ENCODE measurements at places on chromosomes 6 and 20.

DNA sequence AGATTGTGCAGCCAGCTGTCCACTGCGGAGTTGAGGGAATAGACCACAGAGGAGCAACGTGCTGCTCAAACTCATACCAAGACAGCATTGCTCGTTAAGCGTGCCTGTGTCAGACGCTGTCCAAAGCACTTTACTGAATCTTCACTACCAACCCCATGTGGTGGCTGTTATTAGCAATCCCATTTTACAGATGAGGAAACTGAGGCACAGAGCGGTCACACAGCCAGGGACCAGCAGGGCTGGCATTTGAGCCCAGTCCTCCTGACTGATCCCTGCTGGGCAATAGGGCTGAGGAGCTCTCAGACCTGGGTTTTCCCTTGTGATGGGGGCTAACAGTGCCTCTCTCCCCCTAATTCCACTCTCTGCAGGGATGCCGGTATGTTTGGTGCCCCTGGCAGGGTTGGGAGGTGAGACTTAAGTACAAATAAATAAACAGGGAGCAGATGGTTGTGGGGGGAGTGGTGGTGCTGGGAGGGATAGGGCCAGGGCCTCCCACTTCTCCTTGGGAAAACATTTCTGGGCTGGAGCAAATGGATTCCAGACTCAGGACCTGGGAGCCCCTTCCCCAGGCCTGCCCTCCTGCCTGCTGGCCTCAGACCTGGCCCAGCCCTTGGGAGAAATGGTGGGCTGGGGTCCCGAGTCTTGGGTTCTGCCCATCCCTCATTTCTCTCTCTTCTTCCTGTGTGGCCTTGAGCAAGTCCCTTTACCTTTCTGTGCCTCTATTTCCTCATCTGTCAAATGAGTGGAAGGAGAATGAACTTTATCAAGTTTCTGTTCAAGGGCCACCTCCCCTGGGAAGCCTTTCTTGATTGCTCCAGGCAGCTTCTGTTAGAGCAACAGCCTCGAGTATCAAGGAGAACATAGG lies 17.7 kb downstream of the SRXN1 start:
- no peak for DNase-seq

DNA sequence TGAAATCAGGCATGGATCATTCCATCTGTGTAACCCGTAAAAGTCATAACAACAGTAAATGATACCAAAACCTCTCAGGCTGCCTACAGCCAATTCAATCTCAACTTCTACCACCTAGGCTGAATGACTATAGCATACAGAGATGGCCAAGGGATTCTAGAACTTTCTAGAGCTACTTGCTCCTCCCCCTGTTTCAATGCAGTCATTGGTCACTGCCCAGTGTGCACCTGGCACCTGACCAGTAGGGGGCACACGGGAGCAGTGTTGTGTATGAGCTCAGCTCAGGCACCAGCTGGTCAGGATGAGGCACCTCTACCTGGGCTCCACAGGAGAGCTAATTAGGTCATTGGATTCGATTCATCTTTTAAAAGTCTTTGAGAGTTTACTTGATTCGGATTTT lies 86.2 kb downstream of the PLEKHG1 start:
- DNase-seq, result no peak

- DNase-seq, result no peak
These were observed 55.8 kb downstream of the SOBP start for GRCh38 chr6:107545763-107546162.

DNA sequence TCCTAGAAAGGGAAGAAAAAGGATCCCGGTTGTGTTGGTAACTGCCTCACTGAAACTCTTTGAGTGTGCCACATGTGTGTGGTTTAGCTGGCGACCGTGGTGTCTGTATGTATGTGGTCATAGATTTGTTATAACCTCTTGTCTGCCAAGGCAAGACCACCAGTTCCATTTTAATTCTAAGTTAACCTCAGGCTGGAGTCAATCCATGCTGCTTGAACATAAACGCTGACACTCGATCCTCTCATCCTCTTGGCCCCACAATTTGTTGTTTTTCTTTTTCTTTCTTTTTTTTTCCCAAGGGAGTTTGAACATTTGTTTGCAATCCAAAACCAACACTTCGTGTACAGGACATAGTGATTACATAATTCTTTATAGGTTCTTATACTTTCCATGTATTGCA lies 318.9 kb upstream of the JAG1 start:
- DNase-seq, result no peak

- DNase-seq, result no peak
These were observed 43.0 kb upstream of the KCNK16 start for GRCh38 chr6:39365281-39366074.

DNA sequence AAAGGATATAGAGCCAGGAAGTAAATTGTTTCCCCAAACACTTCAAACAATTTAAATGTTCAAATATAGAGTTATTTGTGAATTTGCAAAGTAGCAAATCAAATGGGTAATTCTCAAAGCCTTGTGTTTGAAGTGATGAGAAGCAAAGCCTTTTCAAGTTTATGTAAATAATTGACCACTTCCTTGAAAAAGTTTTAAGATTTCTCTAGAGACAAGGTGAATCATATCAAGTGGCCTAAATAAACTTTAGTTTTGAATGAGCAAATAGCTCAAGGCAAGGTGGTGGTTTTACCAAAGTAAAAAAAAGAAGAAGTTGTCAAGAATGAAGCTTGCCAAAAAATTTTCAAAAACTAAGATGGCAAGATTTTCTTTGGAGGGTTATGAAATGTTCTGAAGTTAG lies 42.6 kb upstream of the IFNGR1 start:
- DNase-seq, result no peak

DNA sequence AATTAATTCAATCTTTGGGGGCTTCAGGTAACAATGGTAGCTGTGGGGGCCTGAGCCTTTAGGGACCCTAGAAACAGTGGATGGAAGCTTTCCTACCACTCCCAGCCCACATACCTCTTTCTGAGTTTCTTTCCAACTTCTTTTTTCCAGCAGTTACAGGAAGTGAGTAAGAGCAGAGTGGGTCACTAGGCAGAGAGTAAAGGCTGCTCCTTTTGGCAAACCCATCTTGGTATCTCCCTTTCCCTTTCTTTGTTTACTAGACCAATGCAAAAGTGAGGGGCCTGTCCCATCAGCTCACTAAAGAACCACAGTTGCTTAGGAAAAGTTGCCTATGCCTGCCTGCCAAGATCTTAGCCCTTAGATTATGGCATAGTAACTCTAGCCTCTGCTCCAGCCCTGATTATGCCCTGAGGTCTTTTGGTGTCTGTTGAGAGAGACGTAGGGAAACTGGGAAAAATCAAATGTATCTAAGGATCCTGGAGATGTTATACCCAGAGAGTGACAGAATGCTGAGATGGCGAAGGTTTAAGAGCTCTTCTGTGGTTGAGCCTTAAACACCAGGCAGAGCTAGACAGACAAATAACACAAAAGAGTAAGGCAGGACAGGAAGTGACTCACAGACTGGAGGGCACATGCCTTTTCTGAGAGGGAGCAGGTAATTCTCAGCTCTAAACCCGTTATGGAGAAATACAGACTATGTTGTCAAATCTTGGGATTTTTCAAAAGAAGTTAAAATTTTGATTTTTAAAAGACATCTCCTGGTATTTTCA lies 31.3 kb downstream of the TRMT6 start:
- no peak for DNase-seq

- DNase-seq, result no peak
These were observed 12.9 kb upstream of the LAMP5 start for GRCh38 chr20:9501473-9501872.

- no peak for DNase-seq
These were observed 31.8 kb downstream of the PXDC1 start for GRCh38 chr6:3719462-3720308.

- DNase-seq, result no peak
These were observed 44.0 kb downstream of the UST start for GRCh38 chr6:148790817-148791216.

GRCh38 chr20:11891077-11891775 lies 26.5 kb upstream of the BTBD3 start:
- DNase-seq, result peak; percentile 37

DNA sequence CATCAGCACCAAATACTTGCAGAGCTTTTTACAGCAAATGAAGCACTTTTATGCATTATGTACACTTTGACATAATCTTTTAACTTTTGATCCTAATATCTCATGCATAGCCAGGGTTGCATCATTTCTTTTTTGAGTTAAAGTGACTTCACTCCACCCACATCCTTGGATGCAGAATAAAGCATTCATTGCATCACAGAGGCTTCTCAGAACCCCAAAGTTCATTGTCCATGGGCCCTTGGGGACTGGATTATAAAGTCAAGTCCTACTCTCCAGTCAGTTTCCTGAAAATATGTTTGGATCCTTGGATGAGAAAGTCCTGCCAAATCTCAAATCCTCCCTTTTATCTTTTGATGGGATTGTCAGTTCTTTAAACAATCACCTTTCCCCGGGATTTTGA lies 10.6 kb upstream of the EFHC1 start:
- no peak for DNase-seq

DNA sequence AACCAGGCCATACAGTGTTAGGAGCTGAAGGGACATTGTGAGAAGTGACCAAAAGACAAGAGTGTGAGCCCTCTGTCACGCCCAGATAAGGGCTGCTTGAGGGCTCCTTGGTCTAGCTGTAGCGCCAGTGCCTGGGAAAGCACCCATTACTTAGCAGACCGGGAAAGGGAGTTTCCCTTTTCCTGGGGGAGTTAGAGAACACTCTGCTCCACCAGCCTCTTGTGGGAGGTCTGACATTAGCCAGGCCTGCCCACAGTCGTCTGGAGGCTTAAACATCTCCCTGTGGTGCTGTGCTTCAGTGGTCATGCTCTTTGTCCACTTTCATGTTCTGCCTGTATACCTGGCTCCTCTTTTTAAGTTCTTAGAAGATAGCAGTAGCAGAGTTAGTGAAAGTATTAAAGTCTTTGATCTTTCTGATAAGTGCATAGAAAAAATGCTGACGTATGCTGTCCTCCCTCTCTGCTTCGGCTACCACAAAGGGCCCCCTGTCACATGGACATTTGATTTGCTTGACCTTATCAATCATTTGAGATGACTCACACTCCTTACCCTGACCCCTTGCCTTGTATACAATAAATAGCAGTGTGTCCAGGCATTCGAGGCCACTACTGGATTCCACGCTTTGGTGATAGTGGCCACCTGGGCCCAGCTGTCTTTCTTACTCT lies 201.5 kb upstream of the ECI2 start:
- no peak for DNase-seq

DNA sequence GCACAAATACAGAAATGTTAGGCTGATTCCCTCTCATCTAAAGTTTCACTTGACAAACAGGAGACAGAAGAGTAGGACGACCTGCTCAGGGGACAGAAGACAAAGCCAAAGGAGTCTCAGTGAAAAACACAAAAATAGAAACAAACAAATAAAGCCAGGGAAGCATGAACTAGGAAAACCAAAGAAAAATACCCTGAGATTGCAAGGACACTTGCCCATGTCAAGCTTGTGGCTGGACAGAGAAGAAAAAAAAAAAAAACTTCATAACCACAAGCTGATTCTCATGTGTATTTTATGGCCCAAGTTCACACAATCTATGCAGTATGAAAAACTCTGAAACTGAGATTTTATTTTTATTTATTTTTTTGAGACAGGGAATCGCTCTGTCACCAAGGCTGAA lies 85.6 kb upstream of the BEND6 start:
- DNase-seq, result no peak

DNA sequence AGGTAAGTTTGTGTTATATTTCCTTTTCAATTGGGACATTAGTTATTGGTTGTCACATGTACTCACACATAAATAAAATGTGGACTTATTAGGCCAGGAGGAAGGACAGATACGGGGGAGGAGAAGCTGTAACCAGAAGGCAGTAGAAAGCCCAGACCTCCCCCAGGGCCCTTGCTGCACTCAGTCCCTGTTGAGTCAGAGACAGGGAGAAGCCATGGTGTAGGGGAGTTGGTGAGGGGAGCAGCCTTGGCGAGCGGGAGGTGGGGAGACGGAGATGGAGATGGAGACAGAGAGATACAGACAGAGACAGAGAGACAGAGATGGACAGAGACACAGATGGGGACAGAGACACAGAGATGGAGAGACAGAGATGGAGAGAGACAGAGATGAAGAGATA lies 263.2 kb downstream of the DLL1 start:
- no peak for DNase-seq

DNA sequence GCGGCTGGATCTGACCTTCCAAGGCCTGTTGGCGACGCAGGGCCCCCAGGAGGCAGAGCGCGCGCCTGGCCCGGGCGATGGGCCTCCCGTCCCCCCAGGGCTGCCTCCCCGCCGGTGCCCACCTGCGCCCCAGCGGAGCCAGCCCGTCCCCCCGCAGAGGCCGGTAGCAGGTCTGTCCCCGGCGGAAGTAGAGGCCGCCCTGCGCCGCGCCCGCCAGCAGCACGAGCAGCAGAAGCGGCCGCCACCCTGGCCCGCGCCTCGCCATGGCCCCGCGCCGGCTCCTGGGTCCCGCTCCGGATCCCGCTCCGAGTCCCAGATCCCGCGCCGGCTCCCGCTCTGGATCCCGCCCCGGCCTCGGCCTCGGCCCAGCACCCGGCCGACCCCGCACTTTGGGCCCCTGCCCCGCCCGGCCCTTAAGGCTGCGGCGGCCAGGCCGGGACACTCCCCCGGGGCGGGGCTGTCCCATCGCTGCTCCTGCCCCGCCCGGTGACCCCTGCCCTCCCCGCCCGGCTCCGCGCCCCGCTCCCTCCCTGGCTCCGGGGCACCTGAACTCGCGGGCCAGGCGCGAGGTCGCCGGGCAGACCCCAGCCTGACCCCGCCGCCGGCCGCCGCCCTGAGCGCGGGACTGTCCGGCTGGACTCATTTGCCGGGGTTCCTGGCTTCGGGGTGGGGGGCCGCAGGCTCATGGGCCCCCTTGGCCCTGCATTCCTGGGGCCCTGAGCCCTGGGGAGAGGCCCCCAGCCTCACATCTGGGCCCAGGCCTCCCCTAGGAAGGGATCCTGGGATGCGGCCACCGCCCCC lies at the start of gene CTSZ:
CTSZ (minus strand) TSS at position 391 of the 801 bp plus-strand sequence; CDS start at position 265, 126 bp downstream.
- peak; percentile 11 for DNase-seq

GRCh38 chr20:1484438-1485116 lies 6.6 kb downstream of the SIRPB2 start:
- DNase-seq, result no peak

DNA sequence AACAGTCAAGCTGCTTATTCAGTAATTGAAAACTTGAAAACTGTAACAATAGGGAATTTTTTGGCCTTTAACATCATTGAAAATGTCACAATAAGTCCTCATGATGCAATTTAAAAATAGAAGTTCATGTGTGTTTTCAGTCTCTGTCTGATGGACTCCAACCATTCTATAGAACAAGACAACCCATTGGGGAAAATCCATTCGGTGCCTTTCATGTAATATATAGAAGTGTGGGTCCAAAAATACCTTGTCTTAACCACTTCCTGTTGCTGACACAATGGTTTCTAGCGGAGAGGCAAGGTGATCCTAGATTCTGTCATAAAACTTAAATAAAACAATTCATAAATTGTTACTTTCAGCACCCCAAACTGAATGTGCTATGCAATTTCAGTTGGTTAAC lies 1131.3 kb upstream of the MAP3K7 start:
- DNase-seq, result no peak

DNA sequence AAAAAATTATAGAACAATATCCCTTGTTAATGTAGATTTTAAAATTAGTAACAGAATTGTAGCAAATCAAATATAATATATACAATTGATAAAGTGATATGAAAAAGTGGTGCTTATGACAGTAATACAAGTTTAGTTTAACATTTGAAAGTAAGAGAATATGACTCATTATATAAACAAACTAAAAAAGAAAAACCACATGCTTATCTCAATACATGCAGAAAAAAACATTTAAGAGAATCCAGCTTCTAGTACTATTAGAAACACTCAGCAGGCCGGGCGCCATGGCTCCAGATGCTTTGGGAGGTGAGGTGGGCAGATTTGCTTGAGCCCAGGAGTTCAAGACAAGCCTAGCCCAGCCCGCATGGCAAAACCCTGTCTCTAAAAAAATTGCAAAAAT lies 60.7 kb upstream of the LAMA2 start:
- DNase-seq, result no peak

- no peak for DNase-seq
These were observed 21.2 kb upstream of the VEGFA start for GRCh38 chr6:43748765-43749164.

GRCh38 chr6:49269190-49269589 lies 193.9 kb downstream of the MMUT start:
- DNase-seq, result no peak

All from dorsolateral prefrontal cortex (tissue), 122 donors.